ENCODE measurements at places on chromosomes 16 and 17.

DNA sequence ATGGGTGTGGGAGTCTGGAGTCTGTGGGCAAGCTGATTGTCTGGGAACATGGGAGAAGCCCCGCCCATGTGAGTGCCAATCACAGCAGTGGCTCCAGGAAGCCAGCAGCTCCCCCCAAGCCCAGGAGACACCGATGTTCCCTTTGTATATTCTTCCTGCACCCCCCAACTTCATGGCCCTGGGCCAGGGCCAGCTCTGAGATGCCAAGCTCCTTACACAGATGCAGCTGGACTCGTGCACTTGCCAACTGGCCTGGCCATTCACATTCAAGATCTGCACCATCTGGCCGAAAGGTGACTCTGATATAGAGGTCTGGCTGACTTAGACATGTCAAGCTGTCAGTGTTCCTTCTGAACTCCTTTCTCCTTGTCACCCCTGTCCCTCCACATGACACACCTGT lies 50.5 kb downstream of the CACNG5 start:
- DNase-seq = no peak

DNA sequence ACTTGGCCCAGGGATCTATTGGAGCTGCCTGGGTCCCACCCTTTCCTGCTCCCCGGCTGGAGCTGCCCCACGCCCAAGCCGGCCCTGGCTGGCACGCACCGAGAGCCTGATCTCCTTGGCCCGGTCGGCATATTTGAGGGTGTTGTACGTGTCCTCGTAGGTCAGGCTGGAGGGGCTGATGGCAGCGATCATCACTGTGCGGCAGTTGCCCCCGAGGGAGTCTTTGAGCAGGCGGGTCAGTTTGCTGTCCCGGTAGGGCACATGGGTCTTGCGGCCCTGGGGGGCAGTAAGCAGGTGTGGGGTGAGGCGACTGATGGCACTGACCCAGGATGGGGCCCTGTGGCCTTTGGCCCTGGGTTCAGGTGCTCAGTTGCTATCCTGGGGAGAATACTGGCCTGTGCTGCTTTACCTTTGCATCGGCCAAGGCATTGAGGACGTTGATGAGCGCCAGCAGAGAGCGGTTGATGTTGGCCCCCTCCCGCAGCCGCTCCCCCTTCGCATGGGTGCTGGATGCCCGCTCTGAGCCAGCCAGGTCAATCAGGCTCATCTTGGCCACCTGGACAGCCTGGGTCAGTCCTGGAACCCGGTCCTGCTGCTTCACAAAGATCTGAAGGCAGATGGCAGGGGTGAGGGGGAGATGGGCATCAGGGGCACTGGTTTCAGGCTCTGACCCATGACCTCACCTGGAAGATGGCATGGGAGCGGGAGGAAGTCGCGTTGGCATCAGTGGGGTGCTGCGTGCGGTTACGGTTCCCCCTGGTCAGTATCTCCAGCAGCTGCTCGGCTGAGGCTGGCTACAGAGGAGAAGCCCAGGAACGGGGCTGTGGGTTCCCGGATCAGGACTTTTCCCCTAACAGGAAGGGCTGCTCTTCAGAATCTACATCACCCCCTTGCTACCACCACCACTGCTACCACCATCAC lies 13.5 kb downstream of the KIF18B start:
- DNase-seq = no peak

- DNase-seq = no peak
These were observed 895.8 kb upstream of the SOX9 start for GRCh38 chr17:71224824-71225575.

- DNase-seq = no peak
These were observed 4.1 kb upstream of the PITPNA start for GRCh38 chr17:1566505-1567199.

DNA sequence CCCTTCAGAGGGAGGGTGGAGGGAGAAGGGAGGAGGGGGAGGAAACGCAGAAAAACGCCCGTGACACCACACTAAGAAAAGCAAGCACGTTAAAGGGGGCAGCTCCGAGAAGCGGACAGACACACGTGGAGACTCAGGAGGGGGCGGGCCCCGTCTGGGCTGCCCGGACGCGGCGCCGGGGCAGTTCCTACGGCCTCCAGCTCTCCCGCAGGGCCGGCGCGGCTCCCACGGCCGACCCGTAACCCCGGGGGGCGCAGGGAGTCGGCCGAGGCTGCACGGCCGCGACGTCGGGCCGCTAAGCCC lies 362 bp downstream of the KLHDC4 start:
- DNase-seq = no peak

DNA sequence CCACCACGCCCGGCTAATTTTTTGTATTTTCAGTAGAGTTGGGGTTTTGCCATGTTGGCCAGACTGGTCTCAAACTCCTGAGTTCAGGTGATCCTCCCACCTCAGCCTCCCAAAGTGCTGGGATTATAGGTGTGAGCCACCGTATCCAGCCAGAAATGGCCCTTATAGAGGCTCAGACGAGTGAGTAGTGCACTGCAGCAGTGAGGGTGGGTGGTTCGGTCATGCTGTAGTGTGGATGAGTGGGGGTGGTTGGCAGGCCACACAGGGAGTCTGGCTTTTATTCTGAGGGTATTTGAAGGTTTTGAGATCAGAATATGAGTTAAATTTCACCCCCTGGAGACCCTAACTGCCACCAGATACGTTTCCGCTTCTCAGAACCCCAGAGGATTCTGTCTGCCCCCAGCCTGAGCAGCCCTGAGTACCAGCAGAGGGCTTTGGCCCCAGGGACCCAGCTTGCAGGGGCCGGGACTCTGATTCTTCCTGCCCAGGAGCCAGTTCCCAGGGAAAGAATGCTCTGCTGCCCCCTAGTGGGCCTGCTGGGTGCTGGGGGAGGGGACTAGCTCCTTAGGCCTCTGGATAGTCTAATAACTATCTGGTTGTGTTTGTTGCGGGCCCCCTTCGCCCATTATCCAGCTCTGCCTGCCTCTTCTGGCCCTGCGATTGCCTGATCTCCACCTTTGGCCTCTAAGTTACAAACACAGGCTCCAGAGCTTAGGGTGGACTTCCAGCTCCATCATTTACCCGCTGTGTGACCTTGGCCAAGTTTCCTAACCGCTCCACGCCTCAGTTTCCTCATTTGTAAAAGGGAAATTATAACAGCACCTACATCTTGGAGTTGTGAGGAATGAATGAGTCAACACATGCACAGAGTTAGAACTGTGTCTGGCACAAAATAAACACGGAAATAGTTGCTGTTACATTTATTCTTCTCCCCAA lies 2.0 kb downstream of the ZNF771 start:
- DNase-seq = peak; percentile 81

GRCh38 chr17:76934561-76935320 lies 66.5 kb downstream of the MGAT5B start:
- no peak for DNase-seq

GRCh38 chr17:14833201-14833785 lies 431.8 kb downstream of the PMP22 start:
- no peak for DNase-seq

DNA sequence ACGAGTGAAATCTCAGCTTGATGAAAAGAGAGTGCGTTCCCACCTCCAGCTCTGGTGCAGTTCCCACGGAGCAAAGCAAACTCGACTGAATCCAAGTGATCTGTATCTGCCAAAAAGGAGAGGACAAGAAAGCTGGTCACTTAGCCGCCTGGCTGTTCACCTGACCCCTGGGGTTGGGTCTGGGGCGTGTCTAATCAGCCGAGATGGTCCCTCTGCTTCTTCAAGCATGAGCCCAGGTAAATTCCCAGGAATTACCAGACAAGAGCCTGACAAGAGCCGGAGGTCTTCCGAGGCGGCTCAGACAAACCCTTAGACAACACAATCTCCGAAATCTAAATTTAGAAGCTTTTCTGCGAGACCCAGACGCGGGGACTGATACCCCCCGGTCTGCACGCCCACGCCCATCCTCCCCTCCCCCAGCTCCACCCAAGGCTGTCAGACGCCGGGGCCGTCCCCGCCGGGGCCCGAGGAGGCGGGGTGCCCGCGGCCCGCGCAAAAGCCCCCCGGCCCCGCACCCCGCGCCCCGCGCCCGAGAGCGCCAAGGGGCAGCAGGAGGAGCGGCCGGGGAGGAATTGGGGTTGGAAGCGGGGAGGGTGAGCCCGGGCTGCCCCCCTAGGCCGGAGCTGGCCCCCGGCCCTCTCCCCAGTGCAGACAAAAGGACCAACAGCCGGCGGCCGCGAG lies 674 bp downstream of the ZNF821 start:
- no peak for DNase-seq

DNA sequence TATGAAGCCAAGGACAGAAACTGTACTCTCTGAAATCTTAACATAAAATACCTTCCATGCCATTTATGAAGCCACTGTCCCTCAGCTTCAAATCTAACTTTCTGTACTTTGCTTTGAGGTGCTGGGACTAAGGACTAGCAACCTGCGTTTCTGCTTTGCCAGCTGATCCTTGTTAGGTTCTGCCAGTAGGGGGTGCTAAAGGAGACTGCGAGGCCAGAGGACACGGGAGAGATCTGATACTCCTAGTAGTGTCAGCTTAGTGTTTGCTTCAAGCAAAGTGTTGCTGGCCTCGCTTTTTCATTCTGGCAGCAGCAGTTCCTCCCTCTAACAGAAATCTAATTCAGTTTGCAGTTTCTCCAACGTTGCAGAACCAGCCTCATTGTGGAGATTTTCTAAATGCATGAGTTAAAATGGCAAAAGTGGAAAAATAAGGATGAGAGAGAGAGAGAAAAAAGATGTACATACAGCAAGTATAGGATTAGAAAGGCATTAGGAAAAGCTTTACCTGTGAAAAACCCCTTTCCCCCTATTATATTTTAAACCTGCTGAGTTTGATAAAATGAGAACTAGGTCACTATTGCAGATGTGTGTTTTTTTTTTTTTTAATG lies 297.5 kb downstream of the CA10 start:
- peak; percentile 21 for DNase-seq

- DNase-seq = no peak
These were observed 48.8 kb upstream of the CDH3 start for GRCh38 chr16:68596266-68596665.

- no peak for DNase-seq
These were observed 211.4 kb upstream of the ERCC4 start for GRCh38 chr16:13708347-13709120.

GRCh38 chr17:83056583-83057396 lies 22.6 kb upstream of the METRNL start:
- DNase-seq = no peak

DNA sequence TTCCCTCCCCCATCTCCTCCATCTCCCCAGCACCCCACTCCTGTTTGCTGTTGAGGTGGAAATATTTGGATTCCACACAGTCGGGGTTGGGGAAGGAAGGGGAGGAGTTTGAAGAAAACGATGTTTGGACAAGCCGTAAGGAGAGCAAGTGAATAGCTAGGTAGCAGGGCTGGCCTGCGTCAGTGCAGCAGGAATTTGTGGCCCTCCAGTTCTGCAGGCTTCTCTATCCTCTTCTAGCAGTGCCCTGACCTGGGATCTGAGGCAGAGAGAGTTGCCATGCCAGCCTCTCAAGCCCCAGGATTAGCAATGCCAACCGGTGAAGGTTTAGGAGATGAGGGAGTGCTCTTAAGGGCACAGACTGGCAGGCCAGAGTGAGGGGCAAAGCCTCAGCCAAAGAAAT lies 12.5 kb downstream of the TLCD2 start:
- no peak for DNase-seq

- DNase-seq = no peak
These were observed 14.0 kb upstream of the OR1E2 start for GRCh38 chr17:3447625-3448024.

GRCh38 chr17:60421273-60422161 lies 772 bp upstream of the CHCT1 start:
- peak; percentile 22 for DNase-seq

Data from occipital lobe (tissue), 3 donors.